ENCODE measurements at places on chromosomes 11 and 22. TPM values are rescaled to one million over a fixed set of nuclear protein-coding genes. Genes with fewer than 3 reads are reported as not detected.

DNA sequence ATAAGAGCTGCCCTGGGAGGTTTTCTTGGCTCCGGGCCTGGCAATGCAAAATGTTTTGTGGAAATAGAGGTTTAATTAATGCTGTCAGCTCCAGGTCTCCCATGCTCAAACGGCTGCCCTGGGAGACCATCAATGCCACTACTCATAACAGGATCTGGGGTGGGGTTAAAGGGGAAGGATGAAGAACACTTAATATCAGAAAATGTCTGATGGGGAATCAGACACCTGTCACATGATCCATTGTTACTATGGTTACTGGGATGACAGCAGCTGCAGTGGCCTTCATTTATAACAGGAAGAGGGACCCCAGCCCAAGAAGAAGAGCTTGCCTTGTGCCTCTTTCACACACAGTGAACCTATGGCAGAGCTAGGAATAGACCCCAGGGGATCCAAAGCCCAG lies 2.2 kb upstream of the SYT13 start:
- no peak for DNase-seq

DNA sequence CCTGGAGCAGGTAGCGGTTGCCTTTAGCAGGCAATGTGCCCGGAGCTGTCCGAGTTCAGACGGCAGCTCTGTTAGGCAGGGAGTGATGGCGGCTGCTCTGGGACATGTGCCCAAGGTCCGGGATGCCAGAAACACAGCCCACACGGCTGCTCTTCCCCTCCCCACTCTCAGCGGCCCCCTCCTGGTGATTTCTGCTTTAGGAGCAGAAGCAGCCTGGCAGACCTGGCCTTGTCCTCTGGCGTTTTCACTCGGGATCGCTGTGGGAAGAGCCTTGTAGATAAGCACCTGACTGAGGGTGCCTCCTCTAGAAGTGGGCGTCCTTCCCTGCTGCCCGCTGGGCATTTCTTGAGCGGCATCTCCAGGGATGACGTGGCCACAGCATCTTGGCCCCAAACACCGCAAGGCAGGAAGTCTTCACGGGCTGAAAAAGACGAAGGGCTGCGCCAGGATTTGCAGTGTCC lies 392.2 kb downstream of the TBC1D22A start:
- peak; percentile 65 for DNase-seq

Gene C11orf21
- total RNA-seq: 0.22 TPM

DNA sequence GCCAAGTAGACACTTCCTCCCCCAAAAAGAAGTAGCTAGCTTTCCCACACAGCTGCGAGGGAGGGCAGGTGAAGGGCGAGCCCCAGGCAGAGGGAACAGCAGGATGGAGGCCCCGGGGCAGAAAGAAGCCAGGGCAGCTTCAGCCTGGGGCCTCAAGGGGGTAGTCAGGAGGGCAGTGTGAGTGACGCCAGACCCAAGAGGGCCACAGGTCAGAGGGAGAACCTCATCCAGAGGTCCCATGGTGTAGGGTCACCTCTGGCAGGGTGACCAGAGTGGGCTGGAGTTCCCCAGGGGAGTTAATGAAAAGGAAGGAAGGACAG lies 9.2 kb downstream of the PRR5 start:
- no peak for DNase-seq

Gene SLC16A8
- total RNA-seq: not detected

GRCh38 chr11:74932169-74932568 lies 16.7 kb downstream of the XRRA1 start:
- no peak for DNase-seq

Gene SERHL2
- total RNA-seq: 0.86 TPM

Gene STX3
- total RNA-seq: 7.3 TPM

GRCh38 chr11:19633276-19633675 lies 79.4 kb upstream of the NAV2 start:
- peak; percentile 86 for DNase-seq

- DNase-seq: no peak
Measured at GRCh38 chr11:116043857-116044256, 539.6 kb upstream of the CADM1 start.

- no peak for DNase-seq
Measured at GRCh38 chr22:36900880-36901279, 12.5 kb upstream of the CSF2RB start.

Gene CTNND1
- total RNA-seq: 35.2 TPM

DNA sequence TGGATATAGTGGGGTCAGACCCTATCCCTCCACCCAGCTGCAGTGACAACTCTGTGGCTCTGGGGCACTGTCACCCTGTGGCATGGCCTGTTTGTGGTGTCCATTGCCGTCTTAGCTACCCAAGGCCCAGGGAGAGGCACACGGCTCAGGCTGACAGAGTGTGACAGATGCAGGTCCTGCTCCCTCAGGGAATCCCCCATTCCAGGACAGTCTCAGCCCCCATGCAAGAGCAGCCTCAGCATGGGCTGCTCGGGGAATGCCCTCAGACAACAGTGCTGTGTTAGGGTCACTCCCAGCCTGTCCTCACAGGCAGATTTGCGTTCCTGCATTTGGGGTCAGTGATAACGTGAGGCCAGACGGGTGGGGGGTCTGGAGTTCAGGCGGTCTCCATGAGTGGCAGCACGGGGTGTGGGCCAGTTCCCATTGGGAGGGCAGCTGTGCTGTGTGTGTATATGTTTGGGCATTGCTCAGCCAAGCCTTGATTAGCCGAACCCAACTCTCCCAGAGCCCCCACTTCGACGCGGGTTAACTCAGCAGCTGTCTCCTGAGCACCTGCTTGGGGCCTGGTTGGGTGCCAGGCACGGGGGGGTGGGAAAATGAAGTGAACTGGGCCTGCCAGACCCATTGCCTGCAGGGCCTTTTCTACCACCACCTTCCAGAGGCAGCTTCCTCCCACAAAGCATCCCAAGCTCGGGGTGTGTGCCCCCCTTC lies 5.3 kb upstream of the KCNQ1OT1 start:
- peak; percentile 16 for DNase-seq

GRCh38 chr11:86644291-86644690 lies 28.1 kb downstream of the ME3 start:
- no peak for DNase-seq

Gene DCDC1
- total RNA-seq: not detected

- peak; percentile 34 for DNase-seq
Measured at GRCh38 chr22:33883561-33883960, 36.7 kb downstream of the LARGE1 start.

Gene AIFM3
- total RNA-seq: 0.69 TPM

DNA sequence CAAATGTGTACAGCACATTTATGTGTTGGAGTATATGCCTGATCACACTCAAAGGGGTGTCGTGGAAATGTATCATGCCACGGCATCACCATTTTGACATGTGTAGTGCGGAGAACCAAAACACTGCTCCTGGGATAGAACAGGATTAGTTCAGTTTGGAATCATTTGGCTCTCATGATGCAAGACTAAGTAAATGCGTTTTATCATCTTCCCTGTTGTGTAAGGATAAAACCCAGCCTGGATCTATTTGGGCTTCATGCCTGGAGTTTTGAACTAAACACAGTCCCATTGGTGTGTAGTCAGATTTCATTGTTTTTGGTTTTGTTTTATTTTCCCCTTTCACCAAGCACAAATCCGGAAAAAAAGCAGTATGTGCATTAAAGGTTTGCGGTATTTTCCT lies 574.3 kb downstream of the NTM start:
- DNase-seq: no peak

Gene GNG3
- total RNA-seq: not detected

DNA sequence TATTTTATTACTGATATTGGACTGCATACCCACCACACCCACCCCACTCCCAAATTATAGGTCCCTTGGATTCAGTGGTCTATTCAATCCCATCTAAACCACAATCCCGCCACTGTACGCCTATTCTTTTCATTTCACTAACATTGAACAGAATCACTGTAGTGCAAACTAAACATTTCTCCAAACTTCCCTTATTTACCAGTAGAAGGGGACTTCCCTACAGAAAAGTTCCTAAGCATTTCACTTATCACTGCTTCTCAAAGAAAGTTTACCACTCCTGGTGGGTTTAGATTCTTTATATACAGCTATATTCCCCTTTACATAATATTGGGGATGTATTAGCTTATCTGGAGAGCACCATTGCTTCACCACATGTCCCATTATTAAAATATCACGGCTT lies 29.3 kb downstream of the OR8B12 start:
- no peak for DNase-seq

DNA sequence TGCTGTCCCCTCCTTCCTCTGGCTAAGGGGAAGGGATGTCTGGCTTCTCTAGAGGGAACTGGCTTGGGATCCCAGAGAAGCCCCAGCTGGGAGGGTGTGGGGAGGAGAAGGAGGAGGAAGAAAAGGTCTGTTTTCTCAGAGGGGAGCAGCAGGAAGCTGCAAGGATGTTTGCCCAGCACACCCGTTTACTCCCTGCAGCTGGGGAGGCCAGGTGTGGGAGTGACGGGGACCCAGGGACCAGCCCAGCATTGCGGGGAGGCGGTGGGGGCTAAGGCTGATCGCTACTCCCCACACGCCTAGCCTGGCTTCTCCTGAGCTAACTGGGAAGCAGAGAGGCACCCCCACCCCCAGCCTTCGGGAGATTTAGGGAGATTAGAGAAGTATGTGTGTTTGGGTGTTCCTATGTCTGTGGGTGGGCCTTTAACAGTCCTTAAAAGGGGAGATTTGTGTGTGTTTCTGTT lies 3.9 kb downstream of the CREB3L1 start:
- no peak for DNase-seq

Gene ATP5MG
- 244 TPM for total RNA-seq

Gene IFITM10
- 1.6 TPM for total RNA-seq

GRCh38 chr11:117478926-117479325 lies 151.3 kb downstream of the CEP164 start:
- no peak for DNase-seq

DNA sequence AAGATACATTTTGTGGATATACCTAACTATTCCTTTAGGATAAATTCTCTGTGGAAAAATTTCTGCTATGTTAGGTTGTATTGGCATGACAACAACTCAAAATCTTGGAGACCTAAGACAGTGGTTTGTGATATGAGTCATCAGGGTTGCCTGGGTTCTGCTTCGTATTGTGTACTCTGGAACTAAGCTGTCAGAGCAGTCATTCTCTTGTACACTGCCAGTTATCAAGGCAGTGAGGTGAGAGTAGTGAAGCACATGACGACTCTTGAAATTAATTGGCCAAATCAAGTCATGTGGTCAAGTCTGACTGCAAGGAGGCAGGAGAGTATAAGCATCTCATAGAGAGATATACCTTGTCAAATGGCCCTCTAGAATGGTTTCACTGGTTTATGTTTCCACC lies 104.4 kb downstream of the FANCF start:
- DNase-seq: no peak

Gene OR9I1
- total RNA-seq: not detected

Gene ZFTA
- 4.4 TPM for total RNA-seq

DNA sequence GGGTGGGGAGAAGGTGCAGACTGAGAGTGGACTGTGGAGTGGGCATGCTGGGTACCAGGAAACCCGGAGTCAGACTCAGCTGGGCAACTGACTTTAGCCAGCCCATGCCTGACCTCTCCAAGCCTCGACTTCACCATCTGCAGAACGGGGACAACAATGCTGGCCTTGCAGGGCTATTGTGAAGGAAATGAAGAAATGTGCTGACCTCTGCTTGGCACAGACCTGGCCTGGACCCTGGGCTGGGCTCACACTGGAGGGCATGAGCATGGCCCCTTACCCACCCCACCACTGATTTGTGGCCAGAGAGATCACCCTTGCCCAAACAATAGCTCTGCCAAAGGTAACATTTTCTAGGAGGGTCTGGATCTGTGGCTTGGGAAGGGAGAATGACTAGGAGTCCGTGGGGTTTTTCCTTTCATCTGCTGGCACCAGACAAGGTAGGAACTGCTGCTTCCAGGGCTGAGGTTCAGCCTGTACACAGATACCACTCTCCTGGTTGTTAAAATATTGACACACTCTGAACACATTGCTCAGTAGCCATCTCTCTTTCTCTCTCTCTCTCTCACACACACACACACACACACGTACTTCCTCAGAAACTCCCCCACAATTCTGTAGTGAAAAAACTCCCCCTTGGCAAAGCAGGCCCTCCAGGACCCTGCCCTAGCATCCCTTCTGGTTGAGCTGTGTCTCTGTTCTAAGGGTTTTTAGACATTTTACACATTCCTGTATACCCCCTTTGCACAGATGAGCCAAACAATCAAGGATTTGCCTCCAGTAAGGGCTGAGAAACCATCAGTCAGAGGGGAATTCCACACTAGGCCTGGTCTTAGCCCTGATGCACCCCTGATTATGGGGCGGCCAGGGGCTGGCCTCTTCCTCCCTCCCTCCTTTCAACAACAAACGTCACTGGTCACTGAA lies 1.0 kb downstream of the MOGAT2 start:
- DNase-seq: no peak

- no peak for DNase-seq
Measured at GRCh38 chr11:61903845-61904244, 12.5 kb upstream of the FADS3 start.

Gene MOGAT2
- total RNA-seq: not detected

Measured in psoas muscle (tissue), 8 donors.